T-cell (primary cell): ENCODE measurements at places on chromosomes 4 and X. TPM values are rescaled to one million over a fixed set of nuclear protein-coding genes. Genes with fewer than 3 reads are reported as not detected.
A peak's percentile ranks its signal among the peaks of the same experiment; 100 is the strongest.

DNA sequence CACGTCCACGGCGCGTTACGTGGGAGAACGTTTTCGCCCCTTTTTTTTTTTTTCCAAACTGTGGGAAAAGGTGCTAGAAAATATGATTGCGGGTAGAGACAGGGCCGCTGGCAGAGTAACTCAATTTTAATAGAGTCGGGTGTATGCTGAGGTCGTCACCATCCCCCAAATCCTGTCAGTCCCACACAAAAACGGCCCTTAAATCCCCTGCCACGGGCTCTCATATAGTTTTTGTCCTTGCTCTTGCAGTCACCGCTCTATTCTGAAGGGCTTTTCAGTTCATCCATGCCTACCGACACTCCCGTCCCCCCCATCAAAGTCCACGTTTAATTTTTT lies 796 bp upstream of the MED14 start:
- peak overlapping the region; percentile 81 for H3K4me3 ChIP-seq
- peak overlapping the region; percentile 96 for H3K27ac ChIP-seq
- no peaks in the 10 kb centered on the region for H3K36me3 ChIP-seq
- no peaks in the 10 kb centered on the region for H3K27me3 ChIP-seq
- peaks cover 10% of the 10 kb centered on the region for H3K4me1 ChIP-seq
- no peak for DNase-seq

DNA sequence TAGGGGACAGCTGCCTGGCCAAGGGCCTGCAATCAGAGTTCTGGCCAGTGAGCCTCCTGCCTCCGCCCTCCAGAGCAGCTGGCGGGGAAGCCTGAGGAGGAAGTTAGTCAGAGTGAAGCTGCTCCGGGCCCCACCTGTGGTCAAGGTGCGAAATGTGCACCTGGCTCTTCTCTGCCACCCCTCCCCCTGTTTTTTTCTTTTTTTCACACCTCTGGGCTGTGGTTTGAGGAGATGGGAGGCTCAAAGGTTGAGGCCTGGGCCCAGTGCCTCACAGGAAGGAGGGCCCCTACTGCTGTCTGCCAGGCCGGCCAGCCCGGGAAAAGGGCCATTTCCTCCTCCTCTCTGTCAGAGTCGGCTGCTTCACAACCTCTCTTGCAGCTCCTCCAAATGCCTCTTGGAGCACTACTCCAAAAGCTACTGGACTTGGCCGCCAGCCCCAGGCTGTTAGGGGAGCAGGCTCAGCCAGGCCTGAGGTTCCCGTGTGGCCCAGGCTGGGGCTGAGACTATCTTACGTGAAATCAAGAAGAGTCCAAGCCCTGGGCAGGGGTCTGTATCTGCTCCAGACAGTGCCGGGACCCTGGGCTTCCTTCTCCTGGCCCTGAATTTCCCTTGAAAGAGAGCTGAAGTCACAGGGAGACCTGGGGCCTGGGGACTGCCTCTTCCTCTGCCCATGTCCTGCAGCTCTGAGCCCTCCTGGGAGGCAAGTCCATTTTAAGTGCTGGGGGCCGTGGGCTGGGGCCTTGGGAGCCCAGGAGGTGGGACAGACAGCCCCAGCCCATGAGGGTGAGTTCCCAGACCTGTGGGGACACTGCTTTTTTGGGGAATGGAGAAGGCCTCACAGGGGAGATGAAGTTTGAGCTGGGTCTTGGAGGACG lies 4.5 kb upstream of the CXCR3 start:
- peaks cover 3% of the 10 kb centered on the region for H3K4me1 ChIP-seq
- no peaks in the 10 kb centered on the region for H3K36me3 ChIP-seq
- no peaks in the 10 kb centered on the region for H3K27me3 ChIP-seq
- DNase-seq, result peak; percentile 55
- peak overlapping the region; percentile 92 for H3K27ac ChIP-seq
- H3K4me3 ChIP-seq, result peak overlapping the region; percentile 26

- H3K4me1 ChIP-seq, result peaks cover 5% of the 10 kb centered on the region
- DNase-seq, result no peak
- no peak overlapping the region for H3K4me3 ChIP-seq
- H3K27ac ChIP-seq, result no peak overlapping the region
These were observed 136.4 kb upstream of the FAM9C start for GRCh38 chrX:13180807-13181206.

DNA sequence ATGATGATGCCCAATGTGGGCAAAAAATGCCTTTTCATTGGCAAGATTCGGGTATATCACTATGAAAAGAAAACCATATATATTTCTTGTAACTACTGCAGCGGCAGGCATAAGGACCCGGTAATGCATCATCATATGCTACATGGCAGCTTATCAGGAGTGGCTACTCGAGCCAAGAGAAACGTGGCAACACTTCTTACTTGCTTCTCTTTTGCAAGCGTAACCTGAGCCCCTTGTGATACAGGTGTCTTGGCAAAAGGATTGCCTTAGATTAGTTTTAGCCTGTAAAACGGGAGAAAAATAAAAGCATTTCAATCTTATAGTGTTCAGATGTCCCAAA lies 280.3 kb downstream of the SPRY1 start:
- no peaks in the 10 kb centered on the region for H3K36me3 ChIP-seq
- no peaks in the 10 kb centered on the region for H3K4me1 ChIP-seq
- no peak for DNase-seq

DNA sequence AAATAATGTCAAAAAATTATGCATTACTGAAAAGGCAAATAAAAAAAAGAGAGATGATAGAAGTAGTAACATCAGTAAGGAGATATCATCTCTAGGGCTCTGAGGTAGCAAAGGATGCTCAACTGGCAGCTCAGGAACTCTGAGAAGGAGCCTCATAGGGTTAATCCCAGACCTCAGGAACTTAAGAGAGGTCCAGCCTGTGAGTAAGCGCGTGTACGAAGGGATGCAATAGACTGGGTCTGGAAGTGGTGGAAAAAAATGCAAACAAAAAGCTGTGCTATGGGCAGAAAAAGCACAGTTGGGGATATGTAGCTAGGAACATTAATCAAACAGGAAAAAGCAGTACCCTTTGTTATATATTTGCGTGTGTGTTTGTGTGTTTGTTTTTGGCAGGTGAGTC lies 282.0 kb downstream of the GALNTL6 start:
- H3K4me3 ChIP-seq, result no peak overlapping the region
- no peaks in the 10 kb centered on the region for H3K36me3 ChIP-seq
- DNase-seq, result no peak
- H3K27me3 ChIP-seq, result no peaks in the 10 kb centered on the region

The GSTCD gene
- total RNA-seq, result 5.1 TPM

The MCF2 gene
- total RNA-seq, result 0.92 TPM

The SLIT2 gene
- total RNA-seq, result not detected

The CT55 gene
- not detected for total RNA-seq
